ENCODE measurements at places on chromosomes 7 and 10.

DNA sequence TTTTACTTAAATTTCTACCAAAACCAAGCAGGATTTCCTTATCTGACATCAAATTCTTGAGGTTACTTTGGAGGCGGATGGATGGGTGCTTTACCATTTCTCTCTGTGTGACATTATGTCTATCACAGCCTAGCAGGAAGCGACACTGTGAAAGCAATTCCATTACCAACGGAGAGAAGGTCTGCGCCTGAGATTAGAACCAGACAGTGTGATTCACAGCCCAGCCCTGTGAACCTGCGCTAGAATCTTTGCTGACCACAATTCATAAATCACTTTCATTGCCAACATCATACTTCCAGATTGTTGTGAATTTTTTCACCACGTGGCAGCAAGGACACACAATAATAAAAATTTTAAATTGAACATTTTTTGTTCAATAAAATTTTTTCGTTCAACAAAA is 126.5 kb downstream of the CUBN start:
- H3K36me3 ChIP-seq, result no peaks in the 10 kb centered on the region
- no peaks in the 10 kb centered on the region for H3K4me1 ChIP-seq
- no peak overlapping the region for H3K27ac ChIP-seq
- H3K27me3 ChIP-seq, result no peaks in the 10 kb centered on the region
- DNase-seq, result no peak

DNA sequence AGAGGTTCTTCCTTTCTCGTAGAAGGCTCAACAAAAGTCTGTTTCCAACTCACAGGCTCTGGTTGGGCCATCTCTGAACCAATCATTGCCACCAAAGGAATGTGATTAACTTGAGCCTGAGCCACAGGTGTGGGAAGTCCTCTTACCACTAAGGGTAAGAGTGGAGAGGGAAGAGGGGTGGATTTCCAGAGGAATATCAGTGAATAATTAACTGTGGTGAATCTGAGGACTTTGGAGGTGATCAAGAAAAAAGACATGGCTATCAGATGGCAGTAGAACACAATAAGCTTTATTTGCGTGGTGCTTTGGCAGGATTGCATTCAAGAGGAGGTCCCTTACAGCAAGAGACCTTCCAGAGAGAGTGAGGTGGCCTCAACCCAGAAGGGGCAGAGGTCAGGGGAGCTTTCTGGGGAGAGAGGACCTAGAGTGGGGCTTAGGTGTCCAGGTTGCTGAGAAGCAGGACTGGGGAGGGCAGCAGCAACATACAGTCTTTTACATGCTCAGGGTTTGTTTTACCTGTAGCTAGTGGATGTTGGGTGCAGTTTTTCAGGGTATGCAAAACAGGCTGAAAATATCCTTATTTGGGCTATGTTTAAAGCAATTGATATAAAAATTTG is 61.4 kb downstream of the BBS9 start:
- no peaks in the 10 kb centered on the region for H3K36me3 ChIP-seq
- H3K4me1 ChIP-seq, result no peaks in the 10 kb centered on the region
- DNase-seq, result no peak
- no peak overlapping the region for H3K4me3 ChIP-seq
- no peak overlapping the region for H3K27ac ChIP-seq
- H3K27me3 ChIP-seq, result no peaks in the 10 kb centered on the region

GRCh38 chr10:132479603-132480221 is 57.9 kb upstream of the INPP5A start:
- no peak overlapping the region for H3K27ac ChIP-seq
- H3K27me3 ChIP-seq, result no peaks in the 10 kb centered on the region
- no peaks in the 10 kb centered on the region for H3K4me1 ChIP-seq
- DNase-seq, result no peak
- H3K36me3 ChIP-seq, result no peaks in the 10 kb centered on the region

DNA sequence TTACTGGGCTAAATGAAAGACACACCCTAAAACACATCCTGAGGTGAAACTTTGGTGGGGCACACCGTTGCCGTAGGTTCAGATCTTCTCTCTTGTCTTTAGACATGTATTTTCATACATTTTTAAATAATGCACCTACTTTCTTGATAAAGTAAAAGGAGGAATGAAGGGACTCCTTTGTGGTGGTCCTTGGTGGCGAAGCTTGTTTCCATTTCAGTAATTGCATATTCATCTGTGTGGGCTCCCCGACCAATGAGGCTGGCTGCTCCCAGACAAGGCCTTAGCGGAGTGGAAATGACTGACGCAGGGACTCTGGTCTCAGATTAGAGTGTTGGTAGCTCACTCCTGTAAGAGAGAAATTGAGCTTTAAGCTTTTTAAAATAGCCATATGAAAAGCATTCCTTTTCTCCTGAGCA is 815 bp downstream of the CCSER2 start:
- peak overlapping the region; percentile 91 for H3K4me3 ChIP-seq
- no peaks in the 10 kb centered on the region for H3K27me3 ChIP-seq
- peak; percentile 25 for DNase-seq
- peak overlapping the region; percentile 91 for H3K27ac ChIP-seq
- H3K4me1 ChIP-seq, result no peaks in the 10 kb centered on the region
- no peaks in the 10 kb centered on the region for H3K36me3 ChIP-seq

GRCh38 chr7:80791509-80791929 is 127.3 kb downstream of the SEMA3C start:
- no peak for DNase-seq
- H3K4me1 ChIP-seq, result no peaks in the 10 kb centered on the region
- H3K4me3 ChIP-seq, result no peak overlapping the region
- no peak overlapping the region for H3K27ac ChIP-seq
- no peaks in the 10 kb centered on the region for H3K27me3 ChIP-seq
- no peaks in the 10 kb centered on the region for H3K36me3 ChIP-seq
